Occipital lobe (tissue), 3 donors: ENCODE measurements at places on chromosomes 12 and 14. TPM values are rescaled to one million over a fixed set of nuclear protein-coding genes. Genes with fewer than 3 reads are reported as not detected.

GRCh38 chr12:129997239-129997638, 93.4 kb upstream of the TMEM132D start:
- DNase-seq: no peak

DNA sequence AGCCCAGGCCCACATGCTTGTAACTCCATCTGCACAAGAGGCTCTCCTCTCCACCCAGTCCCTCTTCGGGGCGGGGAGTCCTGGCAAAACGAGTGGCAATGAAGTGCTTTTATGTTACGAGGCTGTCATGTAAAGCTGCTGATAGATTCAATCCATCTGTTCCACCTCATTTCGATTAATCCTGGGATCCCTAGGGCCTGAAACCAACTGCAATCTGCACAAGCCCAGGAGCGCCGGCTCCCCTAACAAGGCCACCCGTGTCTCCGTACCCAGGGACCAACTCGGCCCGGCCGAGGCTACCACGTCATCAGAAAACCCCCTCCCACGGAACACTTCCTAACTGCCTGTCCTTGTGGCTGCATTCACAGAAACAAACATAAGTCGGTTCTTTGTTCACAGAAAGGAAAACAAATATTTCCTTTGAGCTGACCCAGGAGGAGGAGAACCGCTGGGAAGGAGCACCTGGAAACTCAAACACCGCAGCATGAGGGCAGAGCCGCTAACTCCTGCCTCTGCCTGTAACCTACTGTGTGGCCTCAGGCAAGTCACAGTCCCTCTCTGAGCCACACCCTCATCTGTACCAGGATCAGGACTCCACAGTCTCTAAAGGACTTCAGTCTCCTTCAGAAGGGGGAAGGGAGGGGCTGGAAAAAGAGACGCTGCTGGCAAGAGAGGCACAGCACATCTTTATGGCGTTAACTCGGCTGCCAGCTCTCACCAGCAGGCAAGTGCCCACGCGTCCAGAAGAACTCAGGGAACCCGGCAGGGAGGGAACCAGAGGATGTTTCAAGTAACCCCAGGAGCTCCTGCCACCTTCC, 47.8 kb downstream of the CCDC88C start:
- DNase-seq: peak; percentile 65

OR11G2 gene
- not detected for total RNA-seq

TSPAN19 gene
- total RNA-seq: 0.16 TPM

GRCh38 chr12:39588348-39588747, 31.3 kb downstream of the ABCD2 start:
- DNase-seq: no peak

DNA sequence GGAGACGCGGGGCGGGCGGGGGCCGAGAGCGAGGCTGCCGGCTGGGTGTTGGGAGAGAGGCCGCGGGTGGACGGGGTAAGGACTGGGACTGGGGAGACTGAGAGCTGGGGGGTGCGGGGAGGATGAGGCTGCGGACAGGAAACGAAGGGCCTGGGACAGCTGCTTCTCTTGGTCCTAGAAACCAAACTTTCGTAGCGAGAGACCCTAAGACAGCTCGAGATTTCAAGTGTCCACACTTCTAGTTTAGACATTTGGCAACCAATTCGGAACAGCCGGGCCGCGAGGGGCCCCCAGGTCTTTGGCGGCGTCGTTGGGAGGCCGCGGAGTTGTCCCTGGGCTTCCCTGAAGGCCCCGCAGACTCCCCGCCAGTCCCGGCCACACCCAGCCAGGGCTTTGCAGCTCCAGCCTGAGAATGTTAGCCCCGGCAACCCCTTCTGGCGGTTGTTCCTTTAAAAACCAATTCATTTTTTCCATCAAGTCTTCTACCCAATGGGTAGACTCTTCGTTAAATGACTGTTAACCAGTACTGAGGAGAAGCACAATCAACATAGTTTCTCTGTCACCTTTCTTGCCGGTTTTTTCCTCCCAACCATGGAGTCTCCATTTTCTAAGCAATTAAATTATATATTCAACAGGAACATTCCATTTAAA, 11.5 kb downstream of the NKX2-1 start:
- DNase-seq: no peak

DNA sequence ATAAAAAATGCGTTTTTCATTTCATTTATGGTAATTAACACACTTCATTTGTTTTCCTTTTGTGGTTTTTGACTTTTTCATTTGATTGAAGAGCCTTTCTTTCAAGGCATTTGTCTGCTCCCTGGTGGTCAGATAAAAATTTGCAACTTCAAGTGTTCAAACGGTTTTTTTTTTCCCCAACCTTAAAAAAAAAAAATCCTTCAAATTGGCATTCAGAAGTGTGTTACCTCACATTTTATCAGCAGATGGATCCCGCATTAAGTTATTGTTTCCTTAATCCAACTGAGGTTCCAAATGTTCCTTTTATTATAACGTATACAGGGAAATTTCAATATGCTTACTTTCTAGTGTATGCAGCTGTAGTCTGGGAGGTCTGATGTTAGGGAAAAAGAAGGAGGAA, 47.2 kb downstream of the MYF5 start:
- no peak for DNase-seq

- no peak for DNase-seq
Observed at GRCh38 chr12:106498056-106498455, 84.7 kb upstream of the RFX4 start.

B3GNT4 gene
- total RNA-seq: 7.2 TPM

CEBPE gene
- 0.31 TPM for total RNA-seq

TMCC3 gene
- total RNA-seq: 8.7 TPM

DNA sequence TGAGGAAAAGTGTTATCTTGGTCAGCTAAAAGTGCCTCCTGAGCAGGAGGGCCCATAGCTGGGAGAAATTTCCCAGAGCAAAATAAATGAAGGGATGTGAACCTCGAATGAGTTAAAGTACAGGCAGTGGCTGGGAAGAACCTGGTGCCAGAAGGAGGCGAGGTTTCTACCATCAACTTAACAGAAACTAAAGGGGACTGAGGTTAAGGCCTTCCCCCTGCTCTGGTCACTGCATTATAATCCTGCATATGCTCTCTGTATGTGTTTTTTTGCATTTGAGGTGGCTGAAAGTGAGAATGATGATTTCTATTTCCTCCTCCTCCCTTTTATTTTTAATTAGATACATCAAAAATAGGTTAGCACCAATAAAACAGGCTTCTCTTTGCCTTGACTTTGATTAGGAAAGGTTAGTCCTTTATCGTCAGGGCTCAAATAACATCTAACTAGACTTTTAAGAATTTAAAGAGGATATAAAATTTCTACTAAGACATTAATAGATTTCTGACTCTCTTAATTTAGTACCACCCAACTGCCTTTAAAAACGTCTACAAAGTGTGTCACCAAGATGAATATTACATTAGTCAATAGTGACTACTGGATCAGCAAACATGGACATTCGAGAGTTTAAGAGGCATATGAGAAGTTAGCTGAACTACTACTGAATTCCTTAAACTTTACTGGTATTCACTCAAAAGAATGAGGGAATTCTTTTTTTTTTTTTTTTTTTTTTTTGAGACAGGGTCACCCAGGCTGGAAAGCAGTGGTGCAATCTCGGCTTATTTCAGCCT, 49.2 kb downstream of the GALNT4 start:
- DNase-seq: no peak

ACAD10 gene
- 11.1 TPM for total RNA-seq

DNA sequence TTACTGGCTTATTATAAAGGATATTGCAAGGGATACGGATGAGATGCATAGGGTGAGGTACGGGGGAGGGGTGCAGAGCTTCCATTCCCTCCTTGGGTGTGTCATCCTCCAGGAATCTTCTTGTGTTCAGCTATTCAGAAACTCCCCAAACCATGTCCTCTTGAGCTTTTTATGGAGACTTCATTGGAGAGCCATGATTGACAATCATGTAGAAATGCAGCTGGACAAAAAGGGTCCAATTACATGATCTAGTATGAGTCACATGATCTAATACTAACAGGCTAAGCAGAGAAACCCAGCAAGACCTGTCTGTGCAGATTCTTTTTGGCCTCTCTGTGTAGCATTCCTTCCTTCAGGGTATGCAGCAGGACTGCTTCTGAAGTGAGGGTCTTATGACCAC, 23.9 kb upstream of the FLVCR2 start:
- DNase-seq: no peak

DNA sequence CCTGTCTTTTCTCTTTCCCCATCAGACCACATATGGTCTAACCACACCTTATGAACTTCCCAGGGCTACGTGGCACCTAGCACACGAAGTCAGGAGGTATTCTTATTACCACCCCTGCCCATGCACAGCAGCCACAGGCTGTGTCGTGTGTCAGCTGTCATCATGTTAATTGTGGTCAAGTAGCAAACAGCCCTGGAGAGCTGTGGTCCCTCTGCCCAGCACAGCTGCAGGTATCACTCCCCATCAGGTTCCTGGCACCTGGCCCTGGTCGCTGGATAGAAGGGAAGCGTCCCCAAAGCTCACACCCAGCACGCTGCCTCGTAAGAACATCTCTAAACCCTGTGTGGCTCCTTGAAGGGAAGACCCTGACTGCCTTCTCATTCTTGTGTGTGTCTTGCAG, 45.4 kb downstream of the CLMN start:
- no peak for DNase-seq

GPRC5A gene
- 0.31 TPM for total RNA-seq
